Calu3 (cell line): ENCODE measurements at places on chromosomes 13 and 19. TPM values are rescaled to one million over a fixed set of nuclear protein-coding genes. Genes with fewer than 3 reads are reported as not detected.
A peak's percentile ranks its signal among the peaks of the same experiment; 100 is the strongest.

DNA sequence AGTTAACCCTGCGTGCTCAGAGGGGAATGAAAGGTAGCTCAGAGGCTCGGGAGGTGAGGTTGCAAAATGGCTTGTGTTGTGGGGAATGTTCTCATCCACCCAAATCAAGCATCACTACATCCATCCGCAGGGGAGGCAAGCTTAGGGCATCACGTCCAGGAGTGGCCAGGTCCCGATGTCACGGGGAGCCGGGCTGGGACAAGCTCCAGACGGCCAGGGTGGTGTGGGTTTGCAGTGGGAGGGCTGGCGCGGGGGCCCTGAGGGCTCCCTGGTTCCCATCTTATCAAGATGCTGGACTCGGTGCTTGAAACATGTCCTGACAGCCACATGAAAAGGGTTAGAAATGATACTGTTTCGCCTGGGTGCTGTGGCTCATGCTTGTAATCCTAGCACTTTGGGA, 25.8 kb downstream of the EPN1 start:
- H3K36me3 ChIP-seq, result peaks cover 58% of the 10 kb centered on the region
- no peak overlapping the region for H3K4me3 ChIP-seq
- H3K4me1 ChIP-seq, result no peaks in the 10 kb centered on the region
- no peak overlapping the region for H3K27ac ChIP-seq
- DNase-seq, result no peak

- H3K4me3 ChIP-seq, result no peak overlapping the region
- no peak overlapping the region for H3K27ac ChIP-seq
- DNase-seq, result no peak
- no peaks in the 10 kb centered on the region for H3K36me3 ChIP-seq
- H3K27me3 ChIP-seq, result no peaks in the 10 kb centered on the region
- no peaks in the 10 kb centered on the region for H3K4me1 ChIP-seq
Observed at GRCh38 chr13:19345916-19346422, 164.3 kb upstream of the TUBA3C start.

CEACAM4 gene
- total RNA-seq, result not detected in 2 replicates

PCDH17 gene
- not detected in 2 replicates for total RNA-seq

DNA sequence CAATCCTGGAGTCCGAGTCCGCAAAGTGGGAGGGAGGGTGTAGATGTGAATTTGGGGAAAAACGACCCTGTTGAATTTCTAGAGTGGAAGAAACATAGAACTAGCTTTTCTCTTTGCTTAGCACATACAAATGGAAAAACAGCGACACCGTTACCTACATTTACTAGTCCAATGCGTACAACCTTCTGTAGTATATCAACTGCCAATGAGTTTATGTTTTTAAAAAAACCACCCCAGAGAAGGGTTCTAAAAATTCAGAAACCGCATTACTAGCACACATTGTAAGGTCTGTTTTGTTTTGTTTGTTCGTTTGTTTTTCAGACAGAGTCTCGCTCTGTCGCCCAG, 332 bp upstream of the SUPT20H start:
- DNase-seq, result no peak
- H3K4me3 ChIP-seq, result peak overlapping the region; percentile 96
- no peaks in the 10 kb centered on the region for H3K4me1 ChIP-seq
- H3K36me3 ChIP-seq, result peaks cover 24% of the 10 kb centered on the region

GRCh38 chr19:41531438-41532311, 44.3 kb upstream of the CEACAM21 start:
- H3K27me3 ChIP-seq, result peaks cover 70% of the 10 kb centered on the region
- H3K27ac ChIP-seq, result peak overlapping the region; percentile 13
- peak overlapping the region; percentile 41 for H3K4me3 ChIP-seq
- peaks cover 27% of the 10 kb centered on the region for H3K4me1 ChIP-seq
- H3K36me3 ChIP-seq, result no peaks in the 10 kb centered on the region
- peak; percentile 60 for DNase-seq

AP1M2 gene
- 73.7 and 77.9 TPM in 2 replicates for total RNA-seq

CBLC gene
- 54.3 and 63.1 TPM in 2 replicates for total RNA-seq

EDDM13 gene
- total RNA-seq, result not detected in 2 replicates

- peaks cover 33% of the 10 kb centered on the region for H3K27me3 ChIP-seq
- H3K27ac ChIP-seq, result no peak overlapping the region
- peaks cover 19% of the 10 kb centered on the region for H3K36me3 ChIP-seq
- no peak for DNase-seq
- H3K4me3 ChIP-seq, result no peak overlapping the region
- H3K4me1 ChIP-seq, result peaks cover 17% of the 10 kb centered on the region
Observed at GRCh38 chr19:13932911-13933393, 5.3 kb downstream of the PODNL1 start.

DNA sequence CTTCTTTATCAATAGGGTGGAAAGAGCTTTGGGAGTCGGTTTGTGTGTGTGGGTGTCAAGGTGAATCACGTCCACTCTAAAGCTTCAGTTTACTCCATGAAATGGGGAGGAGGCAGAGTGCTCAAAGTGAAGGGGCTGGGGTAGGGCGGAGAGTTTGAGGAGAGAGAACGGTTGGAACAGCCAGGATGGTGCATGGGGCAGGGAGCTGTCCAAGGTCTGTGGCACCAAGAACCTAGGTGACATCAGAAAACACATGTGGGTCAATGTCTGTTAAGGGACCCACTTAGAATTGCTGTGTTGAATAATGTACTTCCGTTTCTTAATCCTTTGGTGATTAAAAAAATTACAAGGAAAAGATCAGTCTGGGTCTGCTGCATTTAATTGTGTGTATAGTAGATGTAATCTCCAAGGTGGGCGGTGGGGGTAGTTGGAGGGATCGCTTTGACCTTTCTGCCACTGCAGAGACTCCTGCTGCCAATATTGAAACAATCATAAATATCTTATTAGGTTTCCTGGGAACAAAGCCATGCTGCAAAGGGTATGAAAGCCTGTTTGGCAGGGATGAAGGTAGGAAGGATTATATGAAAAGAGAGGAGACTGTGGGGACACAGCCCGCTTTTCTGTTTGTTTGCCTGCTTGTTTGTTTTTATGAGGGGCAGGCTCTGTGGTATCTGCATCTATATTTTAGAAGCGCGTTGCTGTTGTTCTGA, 122.3 kb downstream of the ATP8A2 start:
- no peaks in the 10 kb centered on the region for H3K36me3 ChIP-seq
- DNase-seq, result no peak
- H3K4me3 ChIP-seq, result no peak overlapping the region

ZNF154 gene
- total RNA-seq, result not detected in 2 replicates

GRCh38 chr13:26604784-26605545, 47.5 kb downstream of the WASF3 start:
- no peaks in the 10 kb centered on the region for H3K4me1 ChIP-seq
- no peak overlapping the region for H3K4me3 ChIP-seq
- H3K27me3 ChIP-seq, result no peaks in the 10 kb centered on the region

EXOC3L2 gene
- not detected in 2 replicates for total RNA-seq

DNA sequence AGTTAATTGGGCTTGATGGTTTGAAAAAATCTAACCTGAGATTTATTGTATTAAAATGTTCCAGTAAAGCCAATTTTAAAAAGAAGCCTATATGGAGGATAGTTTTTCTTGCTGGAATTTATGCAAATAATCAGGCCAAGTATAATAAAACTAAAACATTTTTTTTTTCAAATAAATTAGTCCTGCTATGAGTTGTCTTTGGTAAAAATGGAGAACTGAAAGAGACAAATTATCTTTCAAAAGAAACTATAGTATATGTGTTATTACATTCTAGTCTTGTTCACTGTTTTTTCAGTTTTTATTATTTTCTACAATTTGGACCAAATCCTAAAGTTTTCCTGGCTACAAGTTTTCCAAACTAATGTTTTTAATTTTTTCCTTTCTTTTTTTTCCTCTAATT, 468.9 kb downstream of the UQCRFS1 start:
- no peaks in the 10 kb centered on the region for H3K36me3 ChIP-seq
- no peak overlapping the region for H3K4me3 ChIP-seq
- no peaks in the 10 kb centered on the region for H3K4me1 ChIP-seq
- no peak for DNase-seq
- H3K27ac ChIP-seq, result no peak overlapping the region

SUCLA2 gene
- total RNA-seq, result 35.8 and 36.7 TPM in 2 replicates

DNA sequence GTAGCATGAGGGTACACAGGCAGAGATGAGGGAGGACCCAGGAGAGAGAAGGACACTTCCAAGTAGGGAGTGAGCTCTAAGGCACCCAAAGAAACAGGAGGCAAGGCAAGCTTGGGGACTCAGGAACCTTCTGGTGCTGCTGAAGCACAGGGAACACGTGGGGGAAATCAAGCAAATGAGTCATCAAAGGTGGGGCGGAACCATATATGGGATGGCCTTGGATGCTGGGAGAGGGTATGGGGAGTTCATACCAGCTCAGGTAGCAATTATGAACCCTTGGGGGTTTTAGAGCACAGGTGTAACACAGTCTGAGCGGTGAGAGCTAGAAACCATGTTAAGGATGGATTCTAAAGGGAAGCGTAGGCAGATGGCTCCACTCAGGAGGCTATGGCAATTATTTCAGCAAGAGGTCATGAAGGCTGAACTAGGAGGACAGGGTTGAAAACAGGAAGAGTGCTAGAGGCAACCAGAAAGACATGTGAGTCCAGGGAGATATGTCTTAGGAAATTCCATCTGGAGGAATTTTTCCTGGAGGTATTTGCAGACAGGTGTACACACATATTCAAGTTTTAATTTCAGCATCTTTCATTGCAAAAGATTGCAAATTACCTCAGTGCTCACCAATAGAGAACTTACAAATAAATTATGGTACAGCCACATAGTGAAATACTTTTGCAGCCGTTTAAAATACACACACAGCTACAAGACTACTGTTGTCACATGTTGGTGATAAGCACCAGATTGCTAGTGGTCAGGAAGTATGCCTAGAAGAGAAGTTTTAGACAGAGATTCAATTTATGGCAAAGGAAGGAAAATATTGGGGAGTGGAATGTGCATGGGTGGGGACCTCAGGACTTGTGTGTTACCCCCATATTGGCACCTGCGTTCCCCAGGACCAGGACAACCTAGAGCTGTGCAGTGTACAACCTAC, 77.0 kb downstream of the STARD13 start:
- H3K27ac ChIP-seq, result peak overlapping the region; percentile 41
- no peaks in the 10 kb centered on the region for H3K36me3 ChIP-seq
- peaks cover 35% of the 10 kb centered on the region for H3K4me1 ChIP-seq
- H3K27me3 ChIP-seq, result no peaks in the 10 kb centered on the region
- no peak overlapping the region for H3K4me3 ChIP-seq

- H3K4me3 ChIP-seq, result no peak overlapping the region
- no peak for DNase-seq
- H3K36me3 ChIP-seq, result peaks cover 36% of the 10 kb centered on the region
- no peaks in the 10 kb centered on the region for H3K27me3 ChIP-seq
Observed at GRCh38 chr19:37165635-37166034, 6.9 kb downstream of the ZNF585A start.

- no peak for DNase-seq
- H3K27me3 ChIP-seq, result peaks cover 83% of the 10 kb centered on the region
- H3K4me1 ChIP-seq, result no peaks in the 10 kb centered on the region
- no peak overlapping the region for H3K4me3 ChIP-seq
Observed at GRCh38 chr19:50569938-50570540, 1.8 kb upstream of the LRRC4B start.

- no peaks in the 10 kb centered on the region for H3K36me3 ChIP-seq
- H3K27me3 ChIP-seq, result no peaks in the 10 kb centered on the region
- no peak for DNase-seq
- no peak overlapping the region for H3K27ac ChIP-seq
Observed at GRCh38 chr13:99963816-99964339, 7.7 kb downstream of the ZIC5 start.

NLRP5 gene
- total RNA-seq, result not detected in 2 replicates

DHDH gene
- total RNA-seq, result 2.1 and 5.3 TPM in 2 replicates

- DNase-seq, result no peak
- H3K4me1 ChIP-seq, result no peaks in the 10 kb centered on the region
- H3K36me3 ChIP-seq, result no peaks in the 10 kb centered on the region
- no peaks in the 10 kb centered on the region for H3K27me3 ChIP-seq
- H3K27ac ChIP-seq, result no peak overlapping the region
- no peak overlapping the region for H3K4me3 ChIP-seq
Observed at GRCh38 chr13:80921541-80921940, 580.6 kb upstream of the SPRY2 start.

NKPD1 gene
- 0.64 TPM in 2 replicates for total RNA-seq

- H3K36me3 ChIP-seq, result no peaks in the 10 kb centered on the region
- H3K27ac ChIP-seq, result no peak overlapping the region
- peak; percentile 45 for DNase-seq
- H3K27me3 ChIP-seq, result peaks cover 24% of the 10 kb centered on the region
Observed at GRCh38 chr13:31431722-31432137, 232.0 kb downstream of the B3GLCT start.

DNA sequence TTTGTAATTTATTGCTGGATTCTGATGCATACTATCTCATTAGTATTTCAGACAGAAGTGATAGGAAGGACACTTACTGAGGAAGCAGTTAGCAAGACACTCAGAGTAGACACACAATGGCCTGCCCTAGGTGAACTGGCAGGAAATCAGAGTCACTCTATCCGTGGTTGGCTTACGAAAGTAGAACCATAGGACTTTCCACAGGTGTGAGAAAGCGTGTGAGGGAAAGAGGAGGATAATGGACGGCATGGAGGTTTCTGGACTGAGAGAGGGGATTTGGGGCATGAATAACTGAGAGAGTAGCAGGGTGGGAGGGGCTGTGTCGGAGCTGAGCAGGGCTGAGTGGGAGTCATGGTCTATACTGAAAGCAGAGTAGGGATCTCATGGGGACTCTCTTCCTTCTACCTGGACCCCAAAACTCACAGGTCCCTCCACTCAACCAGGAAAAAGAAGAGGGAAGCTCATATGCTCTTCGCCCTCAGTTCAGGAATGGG, 18.7 kb upstream of the EID2 start:
- H3K27me3 ChIP-seq, result peaks cover 8% of the 10 kb centered on the region
- DNase-seq, result no peak
- H3K36me3 ChIP-seq, result no peaks in the 10 kb centered on the region
- H3K4me1 ChIP-seq, result peaks cover 22% of the 10 kb centered on the region
- peak overlapping the region; percentile 49 for H3K4me3 ChIP-seq

- no peak for DNase-seq
- H3K27ac ChIP-seq, result no peak overlapping the region
- H3K4me3 ChIP-seq, result no peak overlapping the region
- peaks cover 61% of the 10 kb centered on the region for H3K36me3 ChIP-seq
- H3K4me1 ChIP-seq, result no peaks in the 10 kb centered on the region
- no peaks in the 10 kb centered on the region for H3K27me3 ChIP-seq
Observed at GRCh38 chr19:45385392-45386221, 15.2 kb upstream of the ERCC2 start.

DNA sequence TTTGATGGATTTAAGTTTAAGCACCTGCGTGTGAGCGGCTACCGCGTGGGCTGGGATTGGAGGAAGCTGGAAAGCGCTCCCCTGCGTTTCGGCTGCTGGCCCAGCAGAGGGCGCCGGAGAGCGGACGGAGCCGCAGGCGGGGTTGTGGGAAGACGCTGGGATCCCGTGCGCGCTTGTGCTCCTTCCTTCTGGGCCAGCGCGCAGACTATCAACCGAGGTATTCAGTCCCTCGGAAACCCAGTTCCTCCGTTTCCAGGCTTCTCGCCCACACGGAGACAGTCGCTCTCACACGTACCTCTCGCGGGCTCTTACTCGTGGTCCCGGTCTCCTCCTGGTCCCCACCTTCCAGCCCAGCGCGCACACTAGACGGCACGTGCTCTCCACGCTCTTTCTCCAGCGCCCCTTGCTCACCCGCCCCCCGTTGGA, 28.8 kb downstream of the EPN1 start:
- H3K36me3 ChIP-seq, result peaks cover 40% of the 10 kb centered on the region
- no peaks in the 10 kb centered on the region for H3K4me1 ChIP-seq
- peaks cover 5% of the 10 kb centered on the region for H3K27me3 ChIP-seq
- H3K27ac ChIP-seq, result no peak overlapping the region
- H3K4me3 ChIP-seq, result no peak overlapping the region
